ENCODE measurements at places on chromosomes 6 and 20.

DNA sequence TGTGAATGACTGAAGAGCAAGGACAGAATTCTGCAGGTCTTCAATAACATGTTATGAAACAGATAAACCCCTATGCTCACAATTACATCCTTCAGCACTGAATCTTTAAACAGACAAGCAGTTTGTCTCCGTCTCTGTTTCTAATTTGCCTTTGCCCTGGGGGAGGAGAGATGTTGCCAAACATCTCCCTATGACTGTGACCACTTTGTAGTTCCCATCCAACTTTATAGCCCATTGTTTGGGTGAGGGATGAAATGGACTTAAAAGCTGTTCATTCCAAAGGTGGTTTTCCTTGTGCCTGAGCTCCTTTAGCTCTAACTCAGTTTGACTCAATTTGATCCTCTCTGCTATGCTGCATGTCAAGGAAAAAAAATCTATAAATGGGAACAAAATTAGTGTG is 19.5 kb upstream of the ADTRP start:
- no peak for DNase-seq

- no peak for DNase-seq
These were observed 423.6 kb downstream of the CDH26 start for GRCh38 chr20:60381643-60382400.

DNA sequence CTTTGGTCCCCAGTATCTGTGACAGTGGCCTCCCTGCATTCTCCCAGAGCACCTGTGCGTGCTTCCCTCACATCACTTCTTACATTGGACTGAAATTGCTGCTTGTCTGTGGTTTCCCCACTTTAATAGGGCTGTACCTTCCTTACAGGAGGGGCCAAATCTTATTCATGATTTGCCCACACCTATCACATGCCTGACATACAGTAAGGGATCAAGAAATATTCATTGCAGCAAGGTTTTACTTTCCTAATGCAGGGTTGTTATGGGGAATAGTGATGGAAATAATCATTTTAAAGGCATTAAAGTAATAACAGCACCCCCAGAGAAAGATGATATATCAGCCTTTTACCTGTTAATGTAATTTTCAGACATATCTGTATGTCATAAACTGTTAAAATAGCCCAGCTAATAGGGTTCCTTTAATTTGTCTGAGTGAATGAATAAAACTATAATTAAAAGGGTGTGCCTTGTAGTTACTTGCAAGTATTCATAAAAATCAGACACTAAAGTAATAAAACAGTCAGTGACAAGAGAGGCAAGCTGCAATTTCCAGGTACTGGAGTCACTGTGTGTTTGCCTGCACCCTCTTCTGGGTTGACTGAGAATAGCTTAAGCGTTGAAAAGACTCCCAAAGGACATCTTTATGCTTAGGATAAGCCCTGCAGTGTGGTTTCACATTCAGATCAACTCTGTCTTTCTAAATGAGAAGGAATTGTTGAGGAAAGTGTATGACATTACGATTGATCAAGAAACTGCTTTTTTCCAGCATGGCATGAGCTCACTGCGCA is 182.7 kb downstream of the PHACTR1 start:
- no peak for DNase-seq

GRCh38 chr20:43727980-43728590 is 1.3 kb upstream of the GTSF1L start:
- no peak for DNase-seq

GRCh38 chr6:82603871-82604270 is 240.3 kb downstream of the TPBG start:
- DNase-seq = no peak

DNA sequence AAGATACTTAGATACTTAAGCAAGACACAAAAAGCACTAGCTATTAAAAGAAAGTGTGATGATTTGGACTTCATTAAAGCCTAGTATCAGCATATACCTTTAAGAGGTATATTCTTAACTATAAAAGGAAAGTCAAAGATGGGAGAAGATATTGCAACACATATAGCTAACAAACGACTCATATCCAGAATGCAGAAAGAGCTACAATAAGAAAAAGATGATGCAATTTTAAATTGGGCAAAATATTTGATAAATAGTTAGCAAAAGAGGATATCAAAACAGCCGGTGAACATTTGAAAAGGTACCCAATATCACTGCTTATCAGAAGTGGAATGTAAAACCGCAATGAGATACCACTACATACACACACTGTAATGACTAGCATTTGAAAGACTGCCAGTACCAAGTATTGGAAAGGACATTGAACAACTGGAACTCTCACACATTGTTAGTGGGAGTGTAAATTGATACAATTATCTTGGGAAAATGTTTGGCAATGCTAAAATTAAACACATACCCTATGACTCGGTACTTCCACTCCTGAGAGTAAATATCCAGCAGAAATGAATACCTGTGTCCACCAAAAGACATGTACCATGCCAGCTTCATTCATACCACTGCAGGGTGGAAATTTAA is 25.7 kb downstream of the MUC22 start:
- no peak for DNase-seq

DNA sequence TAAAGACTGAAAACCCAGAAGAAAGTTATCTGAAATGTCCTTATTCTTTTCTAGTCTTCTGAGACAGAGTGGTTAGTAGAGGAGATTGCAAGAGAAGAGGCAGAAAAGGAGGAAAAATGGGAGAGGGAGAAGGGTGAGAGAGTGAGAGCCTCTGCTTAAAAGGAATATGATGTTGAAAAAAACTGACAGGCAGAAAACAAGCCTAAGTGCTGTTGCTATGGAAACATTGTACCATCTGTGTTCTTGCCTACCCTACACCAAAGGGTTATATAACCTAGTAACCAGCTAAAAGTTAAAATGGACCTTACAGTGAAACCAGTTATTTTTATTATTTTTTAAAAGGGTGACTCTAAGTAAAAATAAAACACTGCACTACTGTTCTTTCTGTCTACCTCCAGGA is 28.3 kb upstream of the SH3BGRL2 start:
- no peak for DNase-seq

GRCh38 chr6:43951756-43952675 is 175.2 kb downstream of the MRPL14 start:
- DNase-seq = no peak

- DNase-seq = no peak
These were observed 37.6 kb downstream of the PDSS2 start for GRCh38 chr6:107421696-107422256.

Measured in midbrain (tissue), 1 donor.